ENCODE measurements at places on chromosomes 16 and 17.

DNA sequence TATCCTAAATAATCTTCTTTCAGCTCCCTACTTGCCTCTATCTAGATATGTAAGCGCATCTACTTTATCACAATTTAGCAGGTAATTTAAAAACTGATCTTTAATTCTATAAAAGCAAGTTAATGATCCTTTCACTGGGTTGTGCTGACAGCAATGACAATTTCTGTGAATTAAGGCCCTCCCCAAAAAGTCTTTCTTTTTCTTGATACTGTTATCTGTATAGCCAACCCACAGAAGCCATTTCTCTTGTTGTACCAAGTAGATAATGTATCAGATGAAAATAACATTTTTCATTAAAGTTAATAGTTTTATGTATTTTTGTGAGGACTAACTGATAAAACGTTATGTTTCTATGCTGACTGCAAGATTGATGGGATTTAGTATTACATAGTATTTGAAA, 3.8 kb downstream of the ZPBP2 start:
- no peak for DNase-seq

DNA sequence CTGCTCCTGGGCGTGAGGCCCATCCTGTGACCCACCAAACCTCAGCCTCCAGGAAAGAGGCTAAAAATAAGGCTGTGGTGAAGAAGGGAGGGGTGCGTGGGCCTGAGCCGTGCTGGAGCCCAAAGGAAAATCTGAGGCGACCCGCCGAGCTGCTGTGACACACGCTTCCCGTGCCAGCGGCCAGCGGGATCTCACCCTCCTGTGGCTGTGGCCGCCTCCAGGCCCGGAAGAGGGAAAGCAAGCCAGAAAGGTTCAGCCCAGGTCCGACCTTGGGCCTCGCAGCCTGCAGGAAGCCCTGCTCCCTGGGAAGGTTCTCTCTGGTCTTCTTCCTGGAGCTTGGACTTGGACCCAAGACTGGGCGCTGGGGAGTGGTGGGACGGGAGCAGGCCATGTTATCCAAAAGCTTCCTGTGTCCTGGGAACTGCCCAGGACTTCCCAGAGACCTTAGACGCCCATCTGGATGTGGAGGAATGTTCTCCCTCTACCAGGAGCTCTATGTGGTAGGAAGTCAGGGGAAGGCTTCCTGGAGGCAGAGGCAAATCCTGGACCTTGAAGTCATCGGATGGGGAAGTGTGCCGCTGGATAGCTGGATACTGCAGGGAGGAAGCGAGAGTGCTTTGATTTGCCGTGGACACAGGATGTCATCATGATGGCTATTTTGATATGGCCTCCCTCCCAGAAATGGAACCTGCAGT, 11.4 kb downstream of the SPNS2 start:
- no peak for DNase-seq

DNA sequence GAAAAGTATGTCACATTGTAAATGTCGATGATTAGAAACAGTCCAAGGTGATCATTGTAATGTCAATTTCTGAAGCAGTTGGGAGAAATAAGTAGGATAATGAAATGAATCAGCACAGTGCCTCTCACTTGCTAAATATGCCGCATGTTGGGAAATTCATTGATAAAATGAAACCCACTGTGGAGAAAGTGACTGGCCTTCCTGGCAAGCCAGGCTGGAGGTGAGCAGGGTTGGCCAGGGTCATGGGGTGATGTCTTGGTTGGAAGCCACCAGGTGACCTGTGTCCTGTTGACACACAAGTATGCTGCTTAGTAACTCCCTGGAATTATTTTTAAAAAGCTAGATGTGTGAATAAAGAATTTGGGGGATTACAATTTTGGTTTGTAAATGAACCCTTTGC, 14.9 kb upstream of the WNT9B start:
- no peak for DNase-seq

- no peak for DNase-seq
Observed at GRCh38 chr17:70407506-70407905, 238.2 kb downstream of the KCNJ2 start.

DNA sequence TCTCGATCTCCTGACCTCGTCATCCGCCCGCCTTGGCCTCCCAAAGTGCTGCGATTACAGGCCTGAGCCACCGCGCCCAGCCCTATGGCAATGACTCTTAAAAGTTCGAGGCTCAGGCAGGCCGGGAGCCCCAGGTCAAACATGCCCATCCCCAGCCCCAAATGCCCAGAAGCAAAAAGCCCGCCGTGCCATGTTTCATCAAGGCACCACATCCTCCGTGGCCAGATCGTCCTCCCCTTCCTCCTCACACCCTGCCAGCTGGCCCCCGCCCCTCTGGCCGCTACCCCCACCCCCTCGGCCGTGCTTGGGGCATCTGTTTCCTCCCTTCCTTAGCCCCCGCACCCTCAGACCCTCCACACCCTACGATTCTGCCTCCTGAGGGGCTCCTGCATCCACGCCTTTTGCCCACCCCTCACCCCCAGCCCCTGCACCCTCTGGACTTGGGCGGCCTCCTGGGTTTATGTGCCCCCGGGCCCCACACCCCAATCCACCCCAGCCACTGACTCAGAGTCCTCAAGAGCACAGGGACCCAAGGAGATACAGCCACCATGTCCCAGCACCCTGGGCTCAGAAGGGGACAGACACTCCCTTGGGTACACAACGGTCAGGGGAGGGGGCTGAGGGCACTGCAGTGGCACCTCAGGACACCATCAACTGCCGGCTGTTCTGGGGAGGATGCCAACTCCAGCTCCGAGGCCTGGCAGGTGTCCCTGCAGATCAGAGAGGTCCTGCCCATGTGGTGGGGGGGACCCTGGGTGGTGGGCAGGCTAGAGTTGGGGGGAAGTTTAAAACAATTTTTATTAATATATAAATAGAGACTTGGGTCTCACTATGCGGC, 7.1 kb downstream of the CTRB1 start:
- DNase-seq = no peak

DNA sequence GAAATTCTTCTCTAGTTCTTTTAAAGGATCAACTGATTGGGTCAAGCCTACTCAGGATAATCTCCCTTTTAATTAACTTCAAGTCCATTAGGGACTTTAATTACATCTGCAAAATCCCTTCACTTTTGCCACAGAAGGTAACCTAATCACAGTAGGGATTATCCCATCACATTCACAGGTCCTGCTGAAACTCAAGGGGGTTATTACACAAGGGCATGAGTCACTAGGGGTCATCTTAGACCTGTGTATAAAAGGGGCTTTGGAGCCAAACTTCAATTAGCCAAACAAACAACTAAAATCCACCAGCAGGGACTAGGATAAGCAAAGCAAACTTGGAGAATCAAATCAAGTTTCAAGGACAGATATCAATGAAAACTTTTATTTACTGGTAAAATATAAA, 19.4 kb downstream of the CIAPIN1 start:
- no peak for DNase-seq

DNA sequence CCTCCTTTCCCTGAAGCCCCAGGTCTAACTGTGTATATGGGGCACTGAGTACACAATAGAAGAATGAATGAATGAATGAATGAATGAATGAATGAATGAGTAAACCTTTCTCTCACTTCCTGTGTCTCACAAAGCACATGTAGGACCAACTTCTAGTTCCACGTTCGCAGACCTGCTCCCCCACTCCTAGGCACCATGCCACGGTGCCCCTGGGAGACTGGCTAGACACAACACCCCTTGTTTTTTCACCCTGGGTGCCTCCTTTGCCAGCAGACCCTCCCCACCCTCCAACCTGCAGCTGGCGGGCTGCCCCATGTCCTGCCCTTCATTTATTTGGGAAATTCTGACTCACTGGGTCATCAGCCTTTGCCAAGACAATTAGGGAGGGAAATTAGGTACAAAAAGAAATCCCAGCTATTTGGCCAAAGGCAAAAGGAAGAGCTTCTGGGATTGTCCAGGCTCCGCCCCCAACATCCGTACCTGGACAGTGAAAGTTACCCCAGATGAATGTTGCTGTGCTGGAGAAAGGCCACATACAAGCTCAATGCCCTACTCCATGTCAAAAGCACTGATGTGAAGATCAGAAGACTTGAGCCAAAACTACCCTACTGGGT, 7.7 kb downstream of the CES1 start:
- DNase-seq = no peak

DNA sequence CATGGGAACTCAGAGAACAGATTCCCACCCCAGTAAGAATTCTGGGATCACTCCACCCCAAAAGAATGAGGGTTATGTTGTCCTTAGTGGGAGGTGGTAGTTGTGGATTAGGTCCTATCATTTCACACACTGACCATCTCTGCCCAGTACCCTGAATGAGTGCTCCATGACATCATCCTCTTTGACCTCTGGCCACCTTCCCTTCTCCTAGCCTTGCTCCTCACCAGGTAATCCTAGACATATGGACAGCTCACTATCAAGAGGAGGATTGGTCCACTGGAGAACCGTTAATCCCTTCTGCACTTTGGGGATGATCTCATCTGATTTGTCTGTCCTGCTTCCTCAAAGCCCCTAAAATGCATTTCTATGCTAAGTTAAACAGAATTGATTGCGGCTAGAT, 538.2 kb upstream of the HSBP1 start:
- DNase-seq = no peak

DNA sequence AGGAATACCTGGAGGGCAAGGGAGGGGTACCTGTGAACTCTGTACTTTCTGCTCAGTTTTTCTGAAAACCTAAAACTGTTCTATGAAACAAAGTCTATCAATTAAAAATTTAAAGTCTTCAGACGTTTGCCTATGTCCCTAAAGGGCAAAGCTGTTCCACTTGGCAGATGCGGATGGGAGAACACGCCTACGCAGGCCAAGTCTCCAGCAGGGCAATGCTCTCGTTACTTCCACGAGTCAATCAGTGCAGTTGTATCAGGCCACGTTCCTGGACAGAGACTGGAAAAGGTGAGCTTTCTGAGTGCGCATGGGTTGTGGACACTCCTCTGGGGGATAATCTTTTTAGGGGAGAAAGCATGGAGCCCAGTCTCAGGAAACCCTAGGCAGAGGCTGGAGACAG, 86.6 kb downstream of the NXN start:
- DNase-seq = no peak

- DNase-seq = no peak
Observed at GRCh38 chr17:15398291-15398690, 56.9 kb upstream of the TEKT3 start.

DNA sequence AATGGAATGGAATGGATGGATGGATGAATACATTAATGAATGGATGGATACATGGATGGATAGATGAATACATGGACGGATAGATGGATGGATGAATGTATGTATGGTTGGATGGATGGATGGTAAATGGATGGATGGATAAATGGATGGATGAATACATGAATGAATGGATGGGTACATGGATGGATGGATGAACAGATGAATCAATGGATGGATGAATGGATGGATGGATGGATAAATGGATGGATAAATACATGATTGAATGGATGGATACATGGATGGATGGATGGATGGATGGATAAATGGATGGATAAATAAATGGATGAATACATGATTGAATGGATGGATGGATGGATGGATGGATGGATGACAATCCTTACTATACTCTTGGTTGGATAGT, 26.0 kb downstream of the TMC5 start:
- DNase-seq = no peak

GRCh38 chr16:1047801-1048200, 24.7 kb upstream of the SSTR5 start:
- no peak for DNase-seq

DNA sequence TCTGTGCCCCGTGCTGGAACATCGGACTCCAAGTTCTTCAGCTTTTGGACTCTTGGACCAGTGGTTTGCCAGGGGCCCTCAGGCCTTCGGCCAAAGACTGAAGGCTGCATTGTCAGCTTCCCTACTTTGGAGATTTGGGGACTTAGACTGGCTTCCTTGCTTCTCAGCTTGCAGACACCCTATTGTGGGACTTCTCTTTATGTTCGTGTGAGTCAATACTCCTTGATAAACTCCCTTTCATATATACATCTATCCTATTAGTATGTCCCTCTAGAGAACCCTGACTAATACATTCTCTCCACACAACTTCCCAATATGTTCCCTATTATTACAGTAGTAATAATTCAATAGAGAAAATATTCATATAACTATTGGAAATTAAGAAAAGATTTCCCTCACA, 9.2 kb upstream of the ASGR2 start:
- no peak for DNase-seq

- no peak for DNase-seq
Observed at GRCh38 chr17:64060331-64060730, 39.9 kb upstream of the ICAM2 start.

GRCh38 chr17:5638596-5638995, 54.3 kb upstream of the NLRP1 start:
- no peak for DNase-seq

- no peak for DNase-seq
Observed at GRCh38 chr17:33896263-33896662, 358.8 kb upstream of the CCL2 start.

GRCh38 chr16:8585041-8585440, 5.3 kb downstream of the TMEM114 start:
- DNase-seq = no peak

- DNase-seq = no peak
Observed at GRCh38 chr17:48760411-48760810, 31.9 kb upstream of the HOXB13 start.

GRCh38 chr17:51079049-51079448, 41.6 kb downstream of the SPAG9 start:
- no peak for DNase-seq

DNA sequence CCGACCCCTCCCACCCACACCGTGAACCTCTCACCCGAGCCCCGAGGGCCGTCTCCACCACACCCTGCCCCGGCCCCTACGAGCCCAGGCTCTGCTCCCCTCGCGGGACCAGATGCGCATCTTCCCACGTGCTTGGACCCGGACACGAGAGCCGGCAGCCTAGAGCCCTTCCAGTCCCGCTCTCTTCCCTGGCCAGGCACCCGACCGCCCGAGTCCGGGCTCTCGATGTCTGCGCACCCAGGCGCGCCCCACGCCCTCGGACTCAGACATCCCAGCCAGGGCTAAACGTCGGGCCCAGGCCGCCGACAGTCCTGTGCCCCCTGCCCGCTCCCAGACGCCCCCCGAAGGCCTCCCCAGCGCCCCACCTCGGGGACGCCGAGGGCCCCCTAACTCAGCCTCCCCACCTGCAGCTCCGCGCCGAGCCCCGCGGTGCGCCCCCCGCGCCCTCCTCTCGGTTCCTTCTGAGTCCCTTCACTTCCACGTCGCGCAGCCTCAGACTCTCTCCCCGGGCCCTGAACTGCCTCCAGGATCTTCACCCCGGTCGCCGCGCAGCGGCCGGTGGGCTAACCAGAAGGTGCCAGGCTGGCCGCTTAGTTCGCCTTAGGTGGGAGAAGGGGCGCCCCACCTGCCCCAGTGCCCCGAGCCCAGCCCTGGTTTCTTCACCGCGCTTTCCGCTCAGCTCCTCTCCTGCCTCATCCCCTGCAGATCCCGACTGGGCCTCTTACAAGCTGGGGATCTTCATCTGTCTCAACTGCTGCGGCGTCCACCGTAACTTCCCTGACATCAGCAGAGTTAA, 688 bp downstream of the ADAP2 start:
- DNase-seq = peak; percentile 42

- no peak for DNase-seq
Observed at GRCh38 chr17:48997827-48998586, 822 bp downstream of the IGF2BP1 start.

- DNase-seq = no peak
Observed at GRCh38 chr16:66925322-66925840, at the start of gene RRAD. Gene RRAD, minus strand, starts transcription at chr16:66925535. Its CDS starts 356 bp downstream, at chr16:66925179.

- no peak for DNase-seq
Observed at GRCh38 chr17:32904891-32905290, 23.1 kb upstream of the TMEM98 start.

All from GM12892 (cell line).